Stimulated activated CD8-positive, alpha-beta memory T cell treated with anti-CD3 and anti-CD28 coated beads, Interleukin-15, amount 100 ng/mL, for 4 hours (primary cell): ENCODE measurements at places on chromosomes 2 and 18.

- DNase-seq: no peak
Observed at GRCh38 chr18:44898498-44898897, 217.8 kb downstream of the SETBP1 start.

- DNase-seq: no peak
Observed at GRCh38 chr2:196422361-196422760, 217.2 kb upstream of the CCDC150 start.

DNA sequence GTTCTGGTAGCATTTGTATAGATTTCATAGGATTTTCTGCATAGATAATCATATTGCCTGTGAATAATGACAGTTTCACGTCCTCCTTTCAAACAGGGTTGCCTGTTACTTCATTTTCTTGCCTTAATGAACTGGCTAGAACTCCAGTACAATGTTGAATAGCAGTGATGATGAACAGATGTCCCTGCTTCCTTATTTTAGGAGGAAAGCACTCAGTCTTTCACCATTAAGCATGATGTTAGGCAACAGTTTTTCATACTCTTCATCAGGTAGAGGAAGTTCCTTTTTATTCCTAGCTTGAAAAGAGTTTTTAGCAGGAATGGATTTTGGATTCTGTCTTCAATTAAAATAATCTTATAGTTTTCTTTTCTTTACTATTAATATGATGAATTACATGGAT, 39.7 kb downstream of the C2orf76 start:
- no peak for DNase-seq

DNA sequence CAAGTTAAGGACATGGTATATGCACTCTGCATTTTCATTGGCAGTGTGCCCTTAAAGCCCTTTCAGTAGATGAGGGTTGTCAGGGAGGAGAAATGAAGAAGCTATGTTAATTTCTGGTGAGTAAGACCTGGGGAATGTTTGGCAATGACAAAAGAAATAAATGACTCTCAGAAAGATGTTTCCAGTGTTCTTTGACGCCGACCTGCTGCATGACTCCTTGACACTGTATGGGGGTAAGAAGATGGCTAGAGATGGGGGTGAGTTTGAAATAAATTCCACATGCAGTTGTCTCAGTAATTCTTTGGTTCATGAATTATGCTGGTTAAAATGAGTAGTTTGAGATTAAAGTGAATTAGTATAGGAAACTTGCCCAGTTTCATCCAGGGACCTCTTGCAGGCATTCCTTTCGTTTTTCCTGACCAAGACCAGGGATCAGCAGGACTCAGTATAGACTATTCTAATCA, 5.9 kb downstream of the CCDC121 start:
- DNase-seq: no peak

DNA sequence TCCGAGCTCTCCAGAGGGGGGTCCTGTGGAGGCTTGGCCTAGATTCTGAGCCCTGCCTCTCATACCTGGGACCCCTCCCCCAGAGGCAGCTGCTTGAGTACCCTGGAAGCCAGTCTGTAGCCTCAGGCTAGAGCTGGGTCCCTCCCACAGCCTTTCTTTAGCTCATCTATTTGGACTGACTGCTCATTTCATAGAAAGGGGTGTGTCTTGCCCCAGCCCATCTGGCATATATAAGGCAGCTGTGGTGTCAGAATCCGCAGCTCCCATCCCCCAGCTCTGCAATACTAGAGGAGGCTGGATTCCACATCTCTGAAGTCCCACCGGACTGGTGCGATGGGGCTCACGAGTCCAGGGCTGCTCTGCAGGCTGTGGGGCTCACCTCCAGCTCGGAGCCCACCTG, 26.1 kb downstream of the MPHOSPH10 start:
- DNase-seq: no peak

DNA sequence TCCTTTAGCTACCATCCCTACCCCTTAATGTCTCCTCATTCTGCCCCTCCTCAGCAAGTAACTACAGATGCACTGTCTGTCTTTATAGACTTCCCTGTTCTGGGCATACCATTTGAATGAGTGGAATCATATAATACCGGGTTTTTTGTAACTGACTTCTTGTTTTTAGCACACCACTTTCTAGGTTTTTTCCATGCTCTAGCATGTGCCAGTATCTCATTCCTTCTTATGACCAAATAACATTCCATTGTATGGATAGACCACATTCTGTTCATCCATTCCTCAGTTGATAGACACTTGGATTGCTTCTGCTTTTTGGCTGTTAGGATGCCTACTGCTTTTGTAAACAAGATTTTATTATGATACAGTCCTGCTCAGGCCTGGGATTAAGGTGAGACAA, 154.7 kb downstream of the TSN start:
- DNase-seq: no peak

DNA sequence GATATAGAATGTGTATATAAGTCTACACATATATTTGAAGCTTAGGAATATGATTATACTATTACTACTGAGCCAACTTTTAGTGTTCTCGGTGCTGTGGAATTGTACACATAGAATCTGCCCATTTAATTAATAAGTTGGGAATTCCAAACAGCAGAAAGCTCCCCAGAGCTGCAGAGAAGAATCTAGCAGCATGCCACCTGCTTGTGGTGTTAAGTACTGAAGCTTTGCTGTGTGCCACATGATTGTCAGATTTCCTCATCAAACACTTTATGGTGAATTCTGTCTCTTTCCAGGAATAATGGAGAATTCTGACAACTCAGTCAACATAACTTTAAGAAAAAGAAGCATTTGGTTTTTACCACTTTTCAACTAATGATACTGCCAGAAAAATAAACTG, 117.8 kb downstream of the WDSUB1 start:
- no peak for DNase-seq

DNA sequence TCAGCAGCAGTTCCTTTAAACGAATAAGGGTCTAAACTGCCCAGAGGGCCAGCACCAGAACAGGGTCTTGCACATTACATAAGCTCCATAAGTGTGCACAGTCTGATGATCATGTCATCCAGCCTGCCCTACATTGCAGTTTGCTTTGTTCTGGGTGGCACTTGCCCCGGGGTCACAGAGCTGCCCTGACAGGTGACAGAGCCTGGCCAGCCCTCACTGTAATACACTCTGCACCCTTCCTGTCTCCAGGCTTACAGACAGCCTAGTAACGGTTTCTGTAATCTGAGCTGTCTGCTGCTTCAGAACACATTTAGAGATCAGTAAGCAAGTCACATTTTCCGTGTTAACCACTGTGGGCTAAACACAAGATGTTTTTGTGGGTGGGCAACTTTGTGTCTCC, 213.3 kb downstream of the FAM210A start:
- no peak for DNase-seq

DNA sequence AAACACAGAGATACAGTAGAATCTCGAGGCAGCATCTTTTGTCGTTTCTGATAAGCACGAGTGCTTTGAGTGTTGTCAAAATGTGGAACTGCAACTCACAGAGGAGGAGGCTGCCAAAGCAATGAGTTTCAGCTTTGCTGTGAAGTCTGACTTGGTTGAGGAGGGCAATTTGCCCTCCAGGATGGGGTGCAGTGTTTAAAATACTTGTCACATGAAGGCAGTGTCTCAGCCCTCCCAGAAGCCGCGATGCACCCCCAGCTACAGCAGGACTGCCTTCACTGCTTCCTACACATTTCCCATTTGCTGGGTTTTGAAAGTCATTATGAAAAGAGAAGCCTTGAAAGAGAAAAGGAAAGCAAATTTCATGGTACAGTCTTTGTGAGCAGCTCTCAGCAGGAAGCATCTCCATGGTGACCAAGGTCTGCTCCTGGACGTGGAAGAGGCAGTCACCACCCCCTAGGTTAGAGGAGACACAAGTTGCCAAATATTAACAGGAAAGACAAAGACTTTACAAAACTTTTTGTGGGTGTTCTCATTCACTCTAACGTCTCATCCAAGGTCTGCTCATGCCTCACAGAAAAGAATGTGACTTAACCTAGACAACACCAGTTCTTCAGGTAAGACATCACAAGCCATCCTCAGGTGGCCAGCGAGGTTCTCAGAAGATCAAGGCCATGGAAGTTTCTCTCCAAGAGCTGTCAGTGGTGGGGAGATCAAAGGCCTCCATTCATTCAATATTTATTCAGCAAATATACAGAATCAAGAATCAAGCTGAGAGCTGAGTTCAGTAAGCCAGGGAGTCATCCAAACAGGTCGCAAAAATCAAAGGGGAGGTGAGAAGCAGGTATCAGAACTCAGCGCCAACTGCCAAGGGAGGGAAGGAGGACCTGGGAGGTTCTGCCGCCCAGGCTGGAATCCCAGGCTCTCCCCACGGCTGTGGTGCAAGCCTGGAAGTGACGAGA, 476.0 kb downstream of the EIPR1 start:
- DNase-seq: no peak

DNA sequence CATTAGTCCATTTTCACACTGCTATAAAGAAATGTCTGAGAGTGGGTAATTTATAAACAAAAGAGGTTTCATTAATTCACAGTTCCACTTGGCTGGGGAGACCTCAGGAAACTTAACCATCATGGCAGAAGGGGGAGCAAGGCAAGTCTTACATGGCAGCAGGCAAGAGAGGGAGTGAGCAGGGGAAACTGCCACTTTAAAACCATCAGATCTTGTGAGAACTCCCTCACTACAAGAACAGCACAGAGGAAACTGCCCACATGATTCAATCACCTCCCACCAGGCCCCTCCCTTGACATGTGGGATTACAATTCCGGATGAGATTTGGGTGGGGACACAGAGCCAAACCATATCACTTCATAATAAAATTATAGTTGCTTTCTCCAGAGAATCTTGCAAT, 365.5 kb upstream of the ID2 start:
- no peak for DNase-seq

DNA sequence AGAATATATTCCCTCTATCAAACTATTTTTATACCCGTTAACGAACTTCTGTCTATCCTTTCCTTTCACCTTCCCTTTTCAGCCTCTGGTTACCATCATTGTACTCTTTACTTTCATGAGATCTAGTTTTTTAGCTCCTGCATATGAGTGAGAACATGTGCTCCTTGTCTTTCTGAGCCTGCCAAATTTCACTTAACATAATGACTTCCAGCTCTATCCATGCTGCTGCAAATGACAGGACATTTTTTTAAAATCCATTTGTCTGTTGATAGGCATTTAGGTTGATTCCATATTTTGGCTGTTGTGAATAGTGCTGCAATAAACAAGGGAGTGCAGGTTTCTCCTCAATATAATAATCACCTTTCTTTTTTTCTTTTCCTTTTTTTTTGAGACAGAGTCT, 8.2 kb upstream of the CCDC195 start:
- no peak for DNase-seq

DNA sequence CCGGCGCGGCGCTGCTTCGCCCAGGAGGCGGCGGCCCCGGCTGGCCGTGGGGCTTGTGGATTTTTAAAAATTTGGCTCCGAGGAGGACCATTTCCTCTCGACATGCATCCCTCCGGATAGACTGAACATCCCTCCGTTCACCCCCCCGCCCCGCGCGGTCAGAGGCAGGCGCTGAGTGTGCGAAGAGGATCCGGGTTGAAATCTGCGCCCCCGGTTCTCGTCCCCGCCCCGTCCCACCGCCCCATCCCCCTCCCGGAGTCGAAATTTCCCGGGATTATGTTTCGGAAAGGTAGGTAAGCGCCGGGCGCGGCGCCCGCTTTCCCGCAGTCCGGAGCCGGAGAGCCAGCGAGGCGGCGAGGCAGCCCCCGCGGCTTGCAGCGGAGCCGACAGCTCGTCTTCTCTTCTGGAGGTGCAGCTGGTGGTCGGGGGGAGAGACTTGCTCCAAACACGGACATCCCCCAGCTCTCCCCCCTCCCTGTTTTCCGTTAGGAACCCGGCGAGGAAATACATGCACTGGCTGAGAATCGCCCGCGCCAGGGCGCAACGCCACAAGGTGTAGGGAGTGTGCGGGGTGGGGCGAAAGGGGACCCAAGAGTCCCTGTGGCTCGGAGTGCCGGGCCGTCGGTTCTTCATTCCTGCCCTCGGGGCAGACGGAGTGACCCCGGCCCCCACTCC, at the start of gene PRKCE:
Gene PRKCE, plus strand, starts transcription at position 261 of the 675 bp plus-strand sequence.
- peak; percentile 11 for DNase-seq

GRCh38 chr2:231172025-231172424, 26.4 kb upstream of the ARMC9 start:
- no peak for DNase-seq

DNA sequence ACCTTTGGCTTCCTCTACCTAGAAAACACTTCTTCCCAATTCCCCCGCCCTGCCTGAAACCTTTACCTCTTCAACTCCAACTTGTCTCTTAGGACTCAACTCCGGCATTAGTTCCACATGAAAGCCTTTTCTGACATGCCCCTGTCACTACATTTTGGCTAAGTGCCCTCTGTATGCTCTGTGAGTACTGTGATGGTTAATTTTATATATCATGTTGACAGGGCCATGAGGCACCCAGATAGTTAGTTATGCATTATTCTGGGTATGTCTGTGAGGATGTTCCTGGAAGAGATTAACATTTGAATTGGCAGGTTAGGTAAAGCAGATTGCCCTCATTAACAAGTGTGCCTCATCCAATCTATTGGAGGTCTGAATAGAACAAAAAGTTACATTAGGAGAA, 75.6 kb upstream of the NCKAP5 start:
- DNase-seq: no peak

- DNase-seq: no peak
Observed at GRCh38 chr2:29687121-29687520, 234.3 kb downstream of the ALK start.

GRCh38 chr2:228224410-228224809, 42.9 kb upstream of the SPHKAP start:
- DNase-seq: no peak

DNA sequence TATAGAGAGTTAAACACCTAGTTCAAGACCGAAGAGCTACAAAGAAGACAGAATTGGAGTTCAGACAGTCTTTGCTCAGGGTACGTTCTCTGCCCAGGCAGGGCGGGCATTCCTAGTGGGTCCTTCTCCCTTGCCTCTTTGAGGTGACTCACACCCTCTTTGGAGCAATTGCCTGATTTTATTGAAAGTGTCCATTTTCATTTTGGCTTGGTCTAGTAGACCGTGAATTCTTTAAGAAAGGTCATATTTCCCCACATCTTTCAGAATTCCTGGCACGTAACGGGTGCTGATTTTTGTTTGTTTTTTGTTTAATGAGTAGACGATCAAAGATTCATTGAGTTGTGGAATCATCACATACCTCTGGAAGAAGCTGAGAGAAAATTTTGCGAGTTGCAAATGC, 871.5 kb downstream of the RNF144A start:
- no peak for DNase-seq

- DNase-seq: no peak
Observed at GRCh38 chr2:232885264-232885961, 15.3 kb downstream of the SNORC start.

GRCh38 chr2:1254662-1255343, 158.5 kb upstream of the TPO start:
- no peak for DNase-seq

DNA sequence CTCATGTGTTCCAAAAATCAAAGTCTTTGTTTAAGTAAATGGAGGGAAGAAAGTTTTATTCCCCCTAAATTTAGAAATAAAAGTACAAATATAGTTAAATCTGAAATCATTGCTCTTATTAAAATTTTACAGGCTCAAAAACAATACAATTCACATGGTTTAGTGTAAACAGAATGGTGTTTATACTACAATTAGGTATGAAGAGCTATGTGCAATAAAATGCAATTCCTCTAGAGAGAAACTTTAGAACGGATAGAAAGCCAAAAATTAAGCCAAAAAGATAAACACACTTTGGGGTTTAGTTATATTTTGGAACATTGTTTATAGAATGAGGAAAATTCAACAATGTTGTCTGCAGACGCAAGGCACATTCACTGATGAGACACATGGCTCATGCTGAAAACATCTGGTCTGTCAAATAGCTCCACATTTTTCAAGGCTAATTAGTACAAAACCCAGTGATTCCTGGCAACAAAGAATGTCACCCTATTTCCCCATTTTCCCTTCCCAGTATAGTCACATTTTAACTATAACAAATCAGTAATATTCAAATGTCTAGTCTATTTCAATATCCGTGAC, 103.3 kb downstream of the EXOC6B start:
- no peak for DNase-seq

- no peak for DNase-seq
Observed at GRCh38 chr18:48827291-48828193, 123.2 kb downstream of the SMAD7 start.
